ENCODE measurements at places on chromosomes 16 and 17.

DNA sequence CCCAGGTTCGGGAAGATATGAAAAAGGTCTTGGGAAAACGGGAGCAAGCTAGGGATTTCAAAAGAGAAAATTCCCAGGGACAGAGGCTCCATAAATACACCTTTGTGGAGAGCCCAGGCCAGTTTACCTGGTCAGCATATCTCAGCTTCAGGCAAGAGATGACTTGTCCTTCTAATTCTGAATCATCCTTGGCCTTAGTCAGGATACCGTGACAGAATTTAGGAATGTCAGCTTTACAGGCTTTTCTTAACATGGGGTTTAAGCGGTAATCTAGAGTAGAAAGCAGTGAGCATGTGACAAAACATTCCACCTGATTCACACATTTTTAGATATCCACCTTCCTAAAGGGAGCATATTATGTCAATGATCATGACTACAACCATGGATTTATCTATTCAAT is 41.1 kb upstream of the CLEC18B start:
- no peak for DNase-seq

DNA sequence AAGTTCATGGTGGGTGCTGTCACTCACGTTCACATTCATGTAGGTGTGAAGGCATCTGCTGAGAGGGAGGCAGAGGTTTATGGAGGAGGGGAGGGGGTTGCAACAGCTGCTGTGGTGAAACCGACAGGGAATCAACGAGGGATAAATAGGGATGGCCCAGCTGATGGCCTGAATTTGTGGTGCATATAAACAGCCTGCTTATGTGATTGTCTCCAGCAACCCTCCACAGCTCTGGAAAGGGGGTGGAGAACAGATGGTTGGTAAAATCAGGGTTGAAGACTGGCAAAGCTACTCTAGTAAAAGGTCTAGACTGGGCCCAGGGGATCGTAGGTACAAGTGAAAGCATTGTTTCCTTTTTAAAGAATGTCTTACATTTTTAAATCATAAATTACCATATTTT is 53.7 kb downstream of the IQCK start:
- DNase-seq, result no peak

DNA sequence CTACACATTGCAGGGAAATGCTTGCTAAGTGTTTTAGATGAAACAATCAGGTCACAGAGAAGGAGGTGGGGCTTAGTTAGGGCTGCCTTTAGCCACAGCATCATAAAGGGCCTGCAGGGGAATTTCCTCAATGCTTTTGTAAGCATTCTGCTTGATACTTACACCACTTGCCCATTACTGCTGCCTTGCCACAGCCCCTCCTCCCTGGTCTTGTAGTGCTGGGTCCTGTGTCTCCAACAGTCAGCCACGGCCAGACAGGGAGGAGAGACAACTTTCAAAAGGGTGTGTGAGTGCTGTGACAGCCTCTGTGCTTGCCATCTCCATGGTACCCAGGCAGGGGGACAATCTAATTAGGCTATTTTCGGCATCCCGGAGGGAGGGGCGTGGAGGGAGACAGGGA is 111.2 kb downstream of the SHISA9 start:
- DNase-seq, result no peak

GRCh38 chr17:82675476-82676245 is 22.8 kb downstream of the RAB40B start:
- no peak for DNase-seq

DNA sequence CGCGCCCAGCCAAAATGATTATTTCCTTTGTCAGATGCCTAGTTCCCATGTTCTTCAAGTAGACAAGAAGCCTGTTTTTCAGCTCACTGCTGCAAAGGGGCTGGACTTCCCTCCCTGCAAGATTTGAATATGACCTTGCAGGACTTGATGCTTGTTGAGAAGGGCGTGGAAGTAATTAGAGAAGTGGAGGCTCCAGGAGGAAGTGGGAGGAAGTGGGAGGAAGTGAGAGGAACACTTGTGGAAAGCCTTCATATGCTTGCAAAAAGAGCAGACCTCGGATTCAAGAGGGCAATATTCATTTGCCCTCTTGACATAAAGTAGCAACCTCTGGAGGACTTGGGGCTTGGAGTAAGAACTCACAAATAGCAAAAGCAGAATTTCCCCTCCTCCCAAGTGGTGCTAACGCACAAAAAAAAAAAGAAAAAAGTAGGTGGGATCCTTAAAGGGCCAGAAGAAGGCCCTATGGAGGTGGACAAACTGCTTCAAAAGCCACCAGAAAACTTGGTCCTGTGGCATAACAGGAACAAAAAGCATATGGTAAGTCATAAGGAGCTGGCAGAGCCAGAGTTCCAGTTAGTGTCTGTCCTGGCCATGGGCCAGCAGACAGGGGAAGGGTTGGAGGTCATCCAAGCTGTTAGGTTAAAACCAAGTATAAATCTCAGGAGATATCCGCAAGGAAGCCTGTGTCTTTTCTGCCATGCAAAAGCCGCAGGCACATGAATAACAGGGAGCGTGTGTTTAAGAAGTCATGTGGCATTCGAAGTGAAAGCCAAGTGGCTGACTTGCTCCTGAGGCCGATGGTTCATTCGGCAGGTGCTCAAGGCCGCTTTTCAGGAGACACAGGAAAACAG is 20.6 kb upstream of the PRKAR1A start:
- no peak for DNase-seq

DNA sequence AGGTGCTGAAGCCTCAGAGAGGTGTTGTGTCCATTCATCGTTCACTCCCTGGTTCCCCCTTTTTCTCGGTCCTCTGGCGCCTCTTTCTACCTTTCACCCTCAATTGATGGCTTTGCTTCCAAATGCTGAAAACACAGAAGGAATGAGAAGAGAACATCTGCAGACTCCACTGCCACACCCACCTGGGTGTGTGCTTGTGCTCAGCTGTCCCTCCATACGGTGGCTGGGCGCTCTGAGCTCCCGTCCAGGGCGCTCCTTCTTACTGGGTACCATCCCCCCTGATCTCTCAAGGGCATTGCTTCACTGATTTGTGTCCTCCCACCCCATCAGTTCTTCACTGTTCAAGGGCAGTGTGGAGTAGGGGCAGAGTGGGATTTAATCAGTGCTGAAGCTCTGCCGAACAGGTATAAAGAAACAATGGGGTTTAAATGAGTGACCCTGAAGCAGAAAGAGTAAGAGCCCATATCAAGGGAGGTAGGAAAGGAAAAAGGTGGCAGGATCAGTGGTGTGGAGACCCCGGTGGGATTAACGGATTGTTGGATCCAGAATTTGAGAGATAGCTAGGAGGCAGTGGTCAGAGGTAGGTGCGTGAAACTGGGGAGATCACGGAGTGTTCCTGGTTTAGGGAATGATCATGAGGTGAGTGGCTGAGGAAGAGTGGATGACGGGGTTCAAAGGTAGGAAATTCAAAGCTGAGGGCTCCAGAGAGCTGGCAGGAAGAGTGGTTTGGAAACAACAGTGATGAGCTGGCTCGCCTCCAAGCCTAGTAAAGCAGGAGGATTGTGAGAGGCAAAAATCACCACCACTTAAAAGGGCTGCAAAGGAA is 40.8 kb downstream of the MRTFB start:
- DNase-seq, result no peak

- DNase-seq, result no peak
Observed at GRCh38 chr17:38942696-38943334, 17.4 kb downstream of the LASP1NB start.

GRCh38 chr17:49225554-49226236 is 4.9 kb downstream of the PHOSPHO1 start:
- no peak for DNase-seq

GRCh38 chr16:85690469-85691064 is 1.8 kb upstream of the GINS2 start:
- DNase-seq, result no peak

DNA sequence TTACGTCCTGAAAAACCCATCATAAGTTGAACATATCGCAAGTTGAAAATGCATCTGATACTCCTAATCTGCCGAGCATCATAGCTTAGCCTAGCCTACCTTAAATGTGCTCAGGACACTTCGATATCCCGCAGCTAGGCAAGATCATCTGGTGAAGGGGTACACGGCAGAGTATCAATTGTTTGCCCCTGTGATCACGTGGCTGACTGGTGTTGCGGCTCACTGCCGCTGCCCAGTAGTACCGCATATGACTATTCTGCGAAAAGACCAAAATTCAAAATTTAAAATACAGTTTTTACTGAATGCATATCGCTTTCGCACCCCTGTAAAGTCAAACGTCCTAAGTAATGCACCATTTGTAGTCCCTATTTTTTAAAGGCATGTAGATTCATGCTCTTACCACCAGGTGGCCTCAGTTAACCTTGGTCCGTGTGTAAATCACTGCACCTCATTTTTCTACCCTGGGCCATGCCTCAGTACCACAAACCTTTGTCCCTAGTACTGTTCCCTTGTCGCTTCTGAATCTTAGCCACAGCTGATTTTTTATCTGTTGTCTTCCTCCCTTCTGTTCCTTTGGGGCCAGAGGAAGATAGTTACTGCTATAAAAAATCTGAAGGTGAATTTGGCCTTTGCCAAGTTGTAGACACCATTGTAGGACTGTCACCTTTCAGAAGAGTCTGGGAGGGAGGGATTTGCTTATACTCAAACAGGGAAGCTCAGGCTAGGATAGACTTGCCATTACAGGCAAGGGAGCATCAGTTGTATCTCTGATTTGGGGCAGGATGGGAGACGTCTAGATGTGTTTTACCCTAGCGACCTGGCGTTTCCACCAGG is 34.4 kb downstream of the WWP2 start:
- peak; percentile 34 for DNase-seq

- no peak for DNase-seq
Observed at GRCh38 chr17:18951941-18952842, at the start of gene SLC5A10. Gene SLC5A10, plus strand, starts transcription at chr17:18952165. Its CDS starts 41 bp downstream, at chr17:18952206.

DNA sequence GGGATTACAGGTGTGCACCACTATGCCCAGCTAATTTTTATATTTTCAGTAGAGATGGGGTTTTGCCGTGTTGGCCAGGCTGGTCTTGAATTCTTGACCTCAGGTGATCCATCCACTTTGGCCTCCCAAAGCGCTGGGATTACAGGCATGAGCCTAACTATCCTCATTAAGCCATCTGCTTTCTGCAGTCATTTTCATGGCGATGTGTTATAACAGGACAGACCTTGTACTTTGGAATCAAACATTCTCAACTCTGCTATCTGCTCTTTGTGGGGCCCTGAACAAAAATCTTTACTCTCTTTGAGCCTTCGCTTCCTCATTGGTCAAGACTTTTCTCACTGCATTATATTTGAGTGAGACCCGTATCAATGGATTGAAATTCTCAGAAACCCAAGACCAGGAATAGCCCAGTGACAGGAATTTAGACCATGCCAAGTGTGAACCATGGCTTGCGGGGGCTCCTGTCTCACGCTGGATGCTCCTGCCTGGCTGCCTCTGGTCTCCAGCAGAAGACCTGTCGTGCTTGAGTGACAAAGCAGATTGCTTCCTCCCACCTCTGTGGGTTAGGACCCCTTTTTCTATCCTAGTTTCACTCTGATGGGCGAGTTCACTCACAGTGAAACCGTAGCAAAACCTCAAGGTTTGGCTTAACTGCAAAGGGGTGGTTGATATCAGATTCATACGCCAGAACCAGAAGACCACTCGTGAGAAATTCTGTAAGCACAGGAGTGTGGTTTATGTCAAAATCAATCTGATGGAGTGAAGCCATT is 519.1 kb downstream of the MAF start:
- no peak for DNase-seq

DNA sequence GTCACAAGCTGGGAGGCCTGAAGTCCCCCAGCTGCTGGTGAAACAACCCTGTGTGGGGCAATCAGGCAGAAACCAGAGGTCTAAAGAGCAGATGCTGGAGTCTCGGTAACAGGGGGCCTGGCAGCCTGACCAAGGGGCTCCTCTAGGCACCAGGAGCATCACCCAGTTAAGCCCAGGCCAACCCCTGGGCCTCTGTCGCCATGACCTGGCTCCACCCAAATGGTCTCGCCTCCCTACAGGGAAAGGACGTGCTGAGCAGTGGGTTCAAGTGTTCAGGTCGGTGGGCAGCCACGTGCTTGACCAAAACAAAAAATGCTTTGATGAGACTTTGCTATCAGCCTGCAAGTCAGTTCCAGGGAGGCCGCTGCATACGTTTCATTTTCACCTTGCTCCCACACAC is 240.3 kb downstream of the ZNF423 start:
- DNase-seq, result no peak

GRCh38 chr17:2804912-2805311 is 8.7 kb downstream of the RAP1GAP2 start:
- DNase-seq, result no peak

GRCh38 chr16:72835086-72835485 is 212.8 kb downstream of the ZFHX3 start:
- DNase-seq, result no peak

DNA sequence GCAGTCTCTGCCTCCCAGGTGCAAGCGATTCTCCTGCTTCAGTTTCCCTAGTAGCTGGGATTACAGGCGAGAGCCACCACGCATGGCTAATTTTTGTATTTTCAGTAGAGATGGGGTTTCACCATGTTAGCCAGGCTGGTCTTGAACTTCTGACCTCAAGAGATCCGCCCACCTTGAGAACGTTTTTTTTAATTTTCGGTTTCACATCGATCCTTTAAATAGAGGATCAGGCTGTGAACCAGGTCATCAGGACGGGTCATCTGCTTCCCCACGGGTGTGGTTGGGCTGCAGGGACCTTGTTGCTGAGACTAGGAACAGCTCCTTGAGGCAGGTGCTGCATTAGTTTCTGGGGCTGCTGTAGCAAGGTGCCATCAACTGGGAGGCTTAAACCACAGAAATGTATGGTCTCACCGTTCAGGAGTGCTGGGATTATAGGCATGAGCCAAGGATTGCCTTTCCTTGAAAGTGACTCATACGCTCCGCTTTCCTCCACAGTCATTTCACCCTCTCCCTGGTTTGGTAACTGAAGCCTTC is 7.9 kb upstream of the NAGPA start:
- no peak for DNase-seq

DNA sequence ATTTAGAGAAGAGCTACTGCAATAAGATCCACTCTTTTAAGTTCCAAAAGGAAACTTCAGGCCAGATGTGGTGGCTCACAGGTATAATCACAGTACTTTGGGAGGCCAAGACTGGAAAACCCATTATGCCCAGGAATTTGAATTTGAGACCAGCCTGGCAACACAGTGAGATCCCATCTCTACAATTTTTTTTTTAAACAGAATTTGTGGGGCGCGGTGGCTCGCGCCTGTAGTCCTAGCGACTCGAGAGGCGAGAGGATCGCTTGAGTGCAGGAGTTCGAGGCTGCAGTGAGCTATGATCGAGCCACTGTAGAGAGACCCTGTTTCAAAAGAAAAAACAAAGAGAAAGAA is 793 bp downstream of the COG7 start:
- DNase-seq, result no peak

- DNase-seq, result no peak
Observed at GRCh38 chr16:89133457-89134127, 38.0 kb upstream of the CDH15 start.

Data from left renal cortex interstitium (tissue), 4 donors.